ENCODE measurements at places on chromosomes 3 and 15.

GRCh38 chr3:136120373-136121348 is 75.5 kb downstream of the MSL2 start:
- DNase-seq, result peak; percentile 83

- no peak for DNase-seq
These were observed 4.8 kb downstream of the C3orf52 start for GRCh38 chr3:112090887-112091586.

DNA sequence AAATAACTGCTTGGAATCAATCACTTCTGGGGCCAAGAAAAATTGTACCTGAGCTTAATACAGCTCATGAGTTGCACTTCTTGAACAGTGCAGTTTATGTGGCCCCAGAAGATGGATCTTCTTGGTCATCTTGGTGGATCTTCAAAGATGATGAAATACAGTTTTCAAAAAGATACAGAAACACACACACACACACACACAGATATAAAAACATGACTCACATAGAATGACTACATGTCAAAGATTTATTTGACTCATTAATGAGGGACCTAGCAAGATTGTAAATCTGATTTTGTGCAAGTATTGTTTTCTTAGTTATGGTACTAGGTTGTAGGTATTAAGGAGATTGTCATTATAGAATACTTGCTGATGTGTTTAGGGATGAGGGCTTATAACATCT is 32.6 kb downstream of the PDCD6IP start:
- DNase-seq, result peak; percentile 53

DNA sequence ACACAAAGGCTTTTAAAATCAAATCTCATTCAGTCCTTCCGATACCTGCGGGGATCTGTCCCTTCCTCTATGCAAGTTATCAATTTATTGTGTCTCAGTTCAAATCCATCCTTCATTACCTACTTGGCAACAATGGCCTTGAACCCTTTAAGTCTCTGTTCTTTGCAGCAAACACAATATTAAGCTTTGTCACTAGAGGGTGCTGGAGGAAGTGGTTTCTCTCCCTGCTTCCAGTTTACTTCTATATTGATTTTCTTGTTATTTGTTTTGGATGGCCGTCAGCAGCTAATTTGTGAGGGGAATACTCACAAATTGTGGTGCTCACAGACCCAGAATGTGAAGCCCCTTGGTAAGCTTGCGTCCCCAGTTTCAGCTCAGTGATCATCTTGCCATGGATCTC is 278.3 kb downstream of the FGF12 start:
- no peak for DNase-seq

DNA sequence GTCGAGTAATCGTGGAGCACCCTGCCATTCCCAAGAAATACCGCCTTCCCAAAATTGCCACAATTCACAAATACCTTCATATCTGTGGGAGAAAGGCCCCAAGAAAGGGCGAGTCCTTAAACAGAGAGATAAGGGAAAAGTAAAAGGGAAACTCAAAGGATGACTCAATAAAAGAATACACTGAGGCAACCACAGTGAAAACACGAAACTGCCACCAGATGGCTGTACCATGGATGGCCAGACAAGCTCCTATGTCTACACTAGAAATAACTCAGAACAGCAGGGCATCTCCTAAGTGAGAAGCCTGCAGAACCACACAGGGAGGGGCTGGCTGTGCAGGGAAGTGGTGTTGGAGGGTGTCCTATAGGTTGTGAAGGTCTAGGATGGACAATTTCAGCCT is 25.0 kb downstream of the SRGAP3 start:
- DNase-seq, result peak; percentile 26

DNA sequence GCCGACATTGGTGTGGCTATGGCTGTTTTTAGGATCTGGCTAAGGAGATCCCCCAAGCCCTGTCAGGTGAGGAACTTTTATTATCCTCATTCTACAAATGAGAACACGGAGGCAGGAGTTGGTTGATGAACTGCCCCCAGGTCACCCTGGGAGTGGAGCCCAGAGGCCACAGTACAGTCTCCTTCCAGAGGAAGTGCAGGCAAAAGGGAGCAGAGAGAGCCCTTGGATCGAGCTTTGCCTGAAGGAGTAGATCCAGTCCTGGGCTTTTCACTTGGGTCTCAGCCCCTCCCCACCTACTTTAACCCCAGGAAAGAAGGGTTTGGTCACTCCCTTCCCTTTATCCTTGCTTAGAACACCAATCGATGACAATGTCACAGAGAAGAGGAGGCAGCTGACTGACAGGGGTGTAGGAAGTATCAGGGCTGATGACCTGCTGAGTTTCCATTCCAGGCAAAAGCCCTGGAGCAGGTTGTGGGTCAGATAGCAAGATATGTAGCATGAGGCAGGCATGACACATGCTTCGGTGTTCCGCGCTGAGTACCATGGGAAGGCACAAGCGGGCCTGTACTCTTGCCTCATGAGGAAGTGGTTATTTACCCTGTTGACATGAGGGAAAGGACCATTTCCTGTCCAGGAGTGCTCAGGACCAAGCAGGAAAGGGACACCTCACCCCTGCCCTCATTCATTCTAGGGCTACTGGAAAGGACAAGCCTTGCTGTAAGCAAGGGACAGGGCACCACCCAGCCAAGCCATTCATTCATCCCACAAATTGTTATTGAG is 5.8 kb upstream of the PLA2G4D start:
- no peak for DNase-seq

DNA sequence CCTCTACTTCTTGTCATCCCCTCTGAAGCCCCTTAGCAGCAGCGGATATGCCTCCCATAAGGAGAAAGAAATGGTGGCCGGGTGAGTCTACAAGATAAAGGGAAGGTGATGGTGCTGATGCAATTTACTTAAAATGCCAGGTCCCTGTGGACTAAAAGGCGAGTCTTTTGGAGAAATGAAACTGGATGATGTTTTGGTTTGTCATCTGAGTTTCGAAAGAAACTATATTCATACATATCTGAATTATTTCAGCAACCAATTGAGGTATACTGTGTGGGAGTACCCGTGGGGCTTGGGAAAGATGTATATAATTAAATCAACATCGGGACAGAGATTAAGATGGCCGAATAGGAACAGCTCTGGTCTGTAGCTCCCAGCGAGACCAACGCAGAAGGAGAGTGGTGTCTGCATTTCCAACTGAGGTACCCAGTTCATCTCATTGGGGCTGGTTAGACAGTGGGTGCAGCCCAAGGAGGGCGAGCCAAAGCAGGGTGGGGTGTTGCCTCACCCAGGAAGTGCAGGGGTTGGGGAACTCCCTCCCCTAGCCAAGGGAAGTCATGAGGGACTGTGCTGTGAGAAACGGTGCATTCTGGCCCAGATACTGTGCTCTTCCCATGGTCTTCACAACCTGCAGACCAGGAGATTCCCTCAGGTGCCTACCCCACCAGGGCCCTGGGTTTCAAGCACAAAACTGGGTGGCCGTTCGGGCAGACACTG is 210.6 kb upstream of the CHRM5 start:
- DNase-seq, result no peak

DNA sequence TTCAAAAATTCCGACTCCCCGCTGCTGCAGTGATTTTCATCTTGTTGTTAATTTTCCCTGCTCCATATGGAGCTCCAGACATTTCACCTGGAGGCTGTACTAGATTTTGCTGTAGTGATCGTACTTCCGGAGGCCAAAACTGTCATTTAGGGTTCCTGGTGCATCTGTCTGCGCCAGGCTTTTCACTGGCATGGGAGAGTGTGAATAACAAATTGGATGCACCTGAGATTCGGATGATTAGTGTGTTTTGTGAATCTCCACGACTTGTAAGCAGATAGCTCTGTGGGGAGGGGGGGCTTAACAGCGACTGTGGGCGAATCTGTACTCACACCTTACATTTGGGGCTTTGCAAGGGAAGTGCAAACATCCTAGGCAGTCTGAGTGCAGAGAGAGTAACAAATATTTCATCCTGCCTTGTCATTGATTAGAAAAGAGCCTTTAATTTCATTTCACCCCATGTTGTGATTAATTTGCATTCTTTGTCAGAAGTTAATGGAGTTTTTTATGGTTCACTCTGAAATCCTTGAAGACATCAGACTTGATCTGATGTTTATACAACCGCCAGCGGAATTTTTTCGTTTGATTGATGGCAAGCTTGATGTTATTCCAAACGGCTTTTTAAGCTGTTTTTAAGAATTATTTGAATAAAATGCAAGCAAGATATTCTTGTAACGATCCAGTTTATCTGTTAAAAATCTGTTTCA is 92.5 kb upstream of the SKOR1 start:
- DNase-seq, result no peak

DNA sequence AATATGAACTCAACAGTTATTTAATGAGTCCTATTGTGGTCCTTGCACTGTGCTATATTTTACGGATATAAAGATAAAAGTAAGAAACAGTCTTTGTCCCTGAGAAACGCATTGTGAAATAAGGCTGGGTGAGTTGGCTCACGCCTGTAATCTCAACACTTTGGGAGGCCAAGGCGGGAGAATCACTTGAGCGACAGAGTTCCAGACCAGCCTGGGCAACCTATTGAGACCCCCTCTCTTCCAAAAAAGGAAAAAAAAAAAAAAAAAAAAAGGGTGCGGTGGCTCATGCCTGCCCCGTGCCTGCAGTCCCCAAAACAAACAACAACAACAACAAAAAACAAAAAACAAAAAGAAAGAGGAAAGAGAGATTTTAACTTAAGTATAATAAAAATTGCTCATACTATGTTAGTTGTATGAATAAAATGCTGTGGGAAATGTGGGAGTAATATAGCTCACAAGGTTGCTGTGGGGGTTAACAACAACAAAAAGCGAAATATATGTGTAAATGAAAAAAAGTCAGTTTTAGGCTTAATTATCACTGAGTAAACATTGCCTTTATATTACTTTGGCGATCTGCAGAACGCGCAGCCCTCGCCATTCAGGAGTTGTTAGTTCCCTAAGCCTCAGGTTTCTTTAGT is 461 bp upstream of the FNDC3B start:
- DNase-seq, result peak; percentile 39

DNA sequence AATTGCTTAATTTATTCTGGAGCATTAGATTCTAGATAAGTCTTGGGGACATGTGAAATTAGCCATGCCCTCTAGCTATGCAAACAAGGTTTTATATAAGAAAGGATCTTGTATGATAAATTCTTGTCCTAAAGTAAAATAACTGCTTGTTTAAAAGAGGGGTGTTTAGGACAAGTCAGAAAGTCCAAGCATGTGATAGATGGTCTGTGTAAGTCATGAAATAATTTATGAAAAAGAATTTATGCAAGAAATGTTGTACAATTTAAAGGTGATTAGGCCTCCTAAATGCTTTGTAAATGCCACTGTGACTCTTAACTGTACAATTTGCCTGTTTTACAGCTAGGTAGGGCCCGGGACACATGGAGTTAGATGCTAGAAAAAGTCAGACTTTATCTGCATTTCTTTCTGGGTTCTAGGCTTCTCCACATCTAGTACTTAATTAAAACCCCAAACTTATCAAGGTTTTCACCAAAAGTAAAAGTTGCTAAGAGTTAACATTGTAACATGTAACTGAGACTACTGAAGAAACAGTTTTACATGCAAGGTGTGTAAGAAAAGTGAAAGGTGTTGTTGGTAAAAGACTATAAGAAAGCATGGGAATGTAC is 13.2 kb downstream of the LINS1 start:
- DNase-seq, result peak; percentile 21

- peak; percentile 78 for DNase-seq
These were observed 230.4 kb downstream of the ADAMTS17 start for GRCh38 chr15:100111125-100112060.

- no peak for DNase-seq
These were observed 127.1 kb upstream of the GRM7 start for GRCh38 chr3:6733699-6734394.

- peak; percentile 37 for DNase-seq
These were observed 17.8 kb downstream of the PLD1 start for GRCh38 chr3:171792531-171792930.

GRCh38 chr15:77784361-77785292 is 151.9 kb upstream of the LINGO1 start:
- DNase-seq, result peak; percentile 5

DNA sequence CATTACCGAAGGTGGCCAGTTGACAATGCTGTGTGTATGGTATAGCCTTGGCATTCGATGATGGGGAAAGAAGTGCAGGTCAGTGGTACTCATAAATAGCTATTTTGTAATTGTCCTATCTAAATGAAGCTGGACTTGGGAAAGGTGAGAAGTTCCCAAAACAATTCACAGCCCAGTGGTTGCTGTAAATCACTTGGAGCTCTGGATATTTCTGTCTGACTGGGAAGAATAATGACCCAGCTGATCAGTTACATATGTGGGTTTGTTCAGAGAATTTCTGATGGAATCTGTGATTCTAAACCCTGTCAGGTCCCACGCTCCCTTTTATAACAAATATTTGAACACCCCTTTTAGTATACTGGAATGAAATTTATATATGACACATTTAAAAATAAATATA is 133.9 kb upstream of the PFN2 start:
- DNase-seq, result no peak

GRCh38 chr15:73284090-73284716 is 84.6 kb downstream of the HCN4 start:
- peak; percentile 25 for DNase-seq

- DNase-seq, result no peak
These were observed 810 bp downstream of the TMEM62 start for GRCh38 chr15:43134157-43134635.

DNA sequence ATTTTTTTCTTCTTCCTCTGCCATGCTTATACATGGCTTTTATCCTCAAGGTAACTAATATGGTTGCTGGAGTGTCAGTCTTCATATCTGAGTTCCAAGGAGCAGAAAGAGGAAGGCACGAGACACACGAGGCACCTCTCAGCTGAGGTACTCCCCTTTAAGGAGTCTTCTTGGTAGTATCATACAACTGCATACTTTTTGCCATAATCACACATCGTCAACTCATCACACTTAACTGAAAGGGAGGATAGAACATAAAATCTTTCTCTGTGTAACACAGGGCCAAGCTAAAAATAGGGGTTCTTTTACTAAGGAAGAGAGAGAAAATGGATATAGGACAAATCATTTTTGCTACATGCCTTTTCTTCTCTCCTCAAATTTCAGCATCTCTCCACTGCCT is 104.2 kb downstream of the OXSM start:
- DNase-seq, result peak; percentile 13

DNA sequence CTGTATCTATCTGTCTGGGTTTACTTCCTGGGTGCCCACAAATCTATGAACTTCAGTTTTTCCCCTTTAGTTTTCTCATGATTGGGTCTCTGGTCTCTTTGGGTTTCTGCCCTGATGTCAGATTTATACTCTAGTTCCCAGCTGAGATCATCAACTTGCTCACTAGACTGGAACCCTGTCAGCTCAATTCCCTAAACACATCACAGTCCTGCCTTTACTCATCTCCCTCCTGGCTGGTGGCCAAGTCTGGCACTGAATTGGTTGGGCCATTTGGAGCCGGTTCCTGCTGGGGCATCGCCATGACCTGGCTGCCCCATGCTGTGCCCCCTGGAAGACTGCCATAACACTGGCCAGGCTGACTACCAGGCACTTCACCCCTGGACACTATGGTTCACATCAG is 345.3 kb downstream of the CHST2 start:
- DNase-seq, result peak; percentile 19

- DNase-seq, result no peak
These were observed 61.9 kb downstream of the CGGBP1 start for GRCh38 chr3:87996882-87997281.

All from fibroblast of skin of right quadriceps (primary cell).